ENCODE measurements at places on chromosomes 13 and 19. TPM values are rescaled to one million over a fixed set of nuclear protein-coding genes. Genes with fewer than 3 reads are reported as not detected.

The ZNF730 gene
- 0.51 TPM for total RNA-seq

The PCID2 gene
- 72.4 TPM for total RNA-seq

The GPR183 gene
- 46.4 TPM for total RNA-seq

The NLRP7 gene
- not detected for total RNA-seq

The TEX101 gene
- total RNA-seq, result not detected

The SPINT2 gene
- total RNA-seq, result 60.9 TPM

The NLRP4 gene
- total RNA-seq, result not detected

The COQ8B gene
- 31.7 TPM for total RNA-seq

The FGF22 gene
- not detected for total RNA-seq

The JAK3 gene
- 200 TPM for total RNA-seq

The MAMSTR gene
- total RNA-seq, result 0.76 TPM

The ZNF724 gene
- 13.6 TPM for total RNA-seq

The TMEM59L gene
- 0.40 TPM for total RNA-seq

The CYP2A7 gene
- total RNA-seq, result not detected
